Retinal pigment epithelial cell (primary cell): ENCODE measurements at places on chromosomes 7 and 10.

DNA sequence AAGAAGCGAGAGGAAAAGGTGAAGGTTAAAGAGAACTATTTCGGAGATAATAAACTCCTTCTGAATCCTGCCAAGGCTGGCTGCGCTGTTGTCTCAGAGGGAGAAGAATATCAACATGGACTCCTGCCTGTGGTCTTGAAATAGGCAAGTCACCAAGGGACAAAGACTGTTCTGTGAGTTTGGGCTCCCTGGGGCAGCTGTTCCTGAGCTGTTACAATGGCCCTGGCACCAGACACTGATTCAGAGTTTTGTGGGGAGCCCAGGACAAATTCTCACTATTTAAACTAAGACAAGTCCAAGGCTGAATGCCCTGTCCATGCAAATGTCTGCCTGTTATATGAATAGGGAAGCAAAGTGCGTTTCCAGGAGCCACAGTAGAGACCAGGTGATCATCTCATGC is 81.4 kb downstream of the PRPF18 start:
- no peak for DNase-seq

GRCh38 chr7:34373940-34374339 is 284.1 kb upstream of the NPSR1 start:
- DNase-seq = no peak

DNA sequence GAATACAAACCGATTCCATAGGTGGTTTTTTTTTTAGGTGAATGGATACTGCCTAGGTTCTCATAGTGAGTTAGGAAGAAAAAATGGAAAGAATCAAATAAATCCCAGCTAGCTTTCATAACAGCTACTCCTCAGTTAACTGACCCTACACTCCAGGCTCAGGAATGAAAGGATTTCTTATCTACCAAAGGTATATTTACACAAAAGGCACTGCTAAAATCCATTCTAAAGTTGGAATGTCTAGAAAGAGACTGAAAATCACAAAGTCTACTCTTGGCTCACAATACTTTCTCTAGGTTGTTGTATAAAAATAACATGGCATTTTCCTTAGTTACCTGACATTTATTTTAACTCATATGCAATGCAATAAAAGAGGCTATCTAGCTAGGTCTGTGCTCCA is 375.2 kb downstream of the MAGI2 start:
- DNase-seq = no peak

GRCh38 chr10:75202321-75203045 is 8.1 kb upstream of the VDAC2 start:
- no peak for DNase-seq

DNA sequence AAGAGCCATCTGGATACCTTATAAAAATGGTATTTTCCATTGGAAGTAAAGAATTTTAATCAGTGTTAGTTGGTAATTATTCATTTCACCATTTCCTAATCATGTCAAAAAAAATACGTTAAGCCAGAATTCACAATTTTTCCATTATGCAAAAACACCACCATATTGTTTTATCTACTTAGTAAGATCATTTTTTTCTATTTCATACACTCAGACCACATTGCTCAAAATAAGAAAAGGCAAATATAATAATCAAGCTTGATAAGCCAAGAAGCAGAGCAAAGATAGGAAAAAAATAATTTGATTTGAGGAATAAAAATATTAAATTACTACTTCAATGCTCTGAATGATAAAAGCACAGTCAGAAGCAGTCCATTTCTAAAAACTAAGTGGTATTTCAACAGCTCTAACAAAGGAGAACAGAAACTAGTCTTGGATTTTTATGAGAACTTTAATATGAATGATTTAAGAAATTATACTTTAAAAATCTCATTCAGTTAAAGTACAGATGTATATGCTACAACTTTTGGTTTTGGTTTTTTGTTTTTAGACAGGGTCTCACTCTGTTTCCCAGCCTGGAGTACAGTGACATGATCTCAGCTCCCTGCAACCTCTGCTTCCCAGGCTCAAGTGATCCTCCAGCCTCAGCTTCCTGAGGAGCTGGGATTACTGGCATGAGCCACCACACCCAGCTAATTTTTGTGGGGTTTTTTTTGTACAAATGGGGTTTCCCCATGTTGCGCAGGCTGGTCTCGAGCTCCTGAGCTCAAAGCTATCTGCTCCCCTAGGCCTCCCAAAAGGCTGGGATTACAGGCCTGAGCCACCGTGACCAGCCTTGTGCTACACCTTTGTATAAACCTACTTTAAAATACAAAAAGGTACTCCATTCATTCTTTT is 46.6 kb downstream of the LRRN3 start:
- no peak for DNase-seq

GRCh38 chr7:27133409-27134231 is 3.1 kb upstream of the HOXA4 start:
- no peak for DNase-seq

DNA sequence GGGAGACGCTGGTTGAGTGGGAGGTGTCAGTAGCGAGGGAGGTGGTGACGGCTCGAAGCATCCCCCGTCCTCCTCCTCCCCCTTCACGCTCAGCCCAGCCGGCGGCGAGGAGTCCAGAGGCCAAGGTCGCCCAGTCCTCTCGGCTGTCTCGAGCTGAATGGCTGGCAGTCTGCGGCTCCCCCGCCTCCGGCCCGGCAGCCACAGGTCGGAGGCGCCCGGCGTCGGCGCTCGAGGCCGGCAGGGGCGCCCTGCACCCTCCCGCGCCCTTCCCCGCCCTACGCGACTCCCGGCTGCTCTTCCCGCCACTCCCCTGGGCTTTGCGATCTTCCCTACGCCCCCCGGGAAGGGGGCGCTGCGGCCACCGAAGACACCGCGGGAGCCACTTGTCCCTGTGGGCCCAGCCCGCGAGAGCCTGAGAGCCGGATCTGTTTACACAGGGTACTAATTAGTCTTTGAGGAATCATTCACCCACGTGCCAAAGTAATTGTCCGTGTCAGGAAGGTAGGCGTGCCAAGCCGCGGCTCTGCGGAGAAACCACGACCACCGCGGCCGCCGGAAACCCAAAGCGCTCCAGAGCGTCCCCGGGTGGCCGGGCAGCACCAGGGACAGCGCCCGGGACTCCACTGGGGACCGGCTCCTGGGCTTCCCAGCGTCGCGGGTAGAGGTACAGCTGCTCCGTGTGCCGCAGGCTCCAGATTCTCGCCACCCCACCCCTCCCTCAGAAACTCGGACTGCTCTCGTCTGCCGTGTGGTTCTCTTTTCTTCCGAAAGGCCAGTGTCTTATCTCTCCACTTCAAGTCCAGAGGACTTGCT is at the start of gene NXPH1:
Gene NXPH1, plus strand, starts transcription at position 133 of the 813 bp plus-strand sequence.
- DNase-seq = no peak

DNA sequence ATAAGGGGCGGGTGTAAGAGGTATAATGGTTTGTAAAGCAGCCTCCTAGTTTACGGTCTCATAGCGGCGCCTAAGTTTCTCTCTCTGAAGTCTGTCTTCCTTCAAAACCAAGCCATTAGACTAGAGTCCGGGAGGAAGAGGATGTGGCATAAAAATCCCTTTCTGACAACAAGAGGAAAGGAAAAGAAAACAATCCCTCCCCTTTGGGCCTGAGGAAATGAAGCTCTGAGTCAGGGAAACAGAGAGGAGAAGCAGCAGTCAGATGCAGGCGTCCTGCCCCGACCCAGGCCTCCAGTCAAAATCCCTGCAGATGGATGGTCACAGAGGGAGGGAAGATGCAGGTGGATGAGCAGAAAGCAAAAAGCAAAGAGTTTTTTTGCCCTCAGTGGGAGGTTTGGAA is 23.7 kb downstream of the PARP12 start:
- DNase-seq = no peak

DNA sequence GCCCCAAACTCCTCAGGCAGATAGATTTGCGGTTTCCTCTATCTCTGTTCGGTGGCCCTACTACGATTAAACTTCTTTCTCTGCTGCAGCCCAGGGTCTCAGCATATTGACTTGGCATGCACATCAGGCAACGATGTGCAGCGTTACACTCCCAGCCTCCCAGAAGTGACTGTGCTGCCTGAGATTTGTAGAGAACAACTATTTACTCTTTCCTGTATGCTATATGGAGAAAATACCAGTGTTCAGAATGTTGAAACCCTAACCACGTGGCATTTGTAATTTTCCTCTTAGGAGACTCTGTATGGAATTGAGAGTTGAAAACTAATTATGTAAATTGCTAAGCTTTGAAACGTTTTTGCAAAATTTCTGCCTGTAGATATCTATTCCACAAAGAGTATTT is 50.9 kb downstream of the GNAI1 start:
- DNase-seq = no peak

- no peak for DNase-seq
Measured at GRCh38 chr10:3757250-3757637, 27.8 kb downstream of the KLF6 start.

DNA sequence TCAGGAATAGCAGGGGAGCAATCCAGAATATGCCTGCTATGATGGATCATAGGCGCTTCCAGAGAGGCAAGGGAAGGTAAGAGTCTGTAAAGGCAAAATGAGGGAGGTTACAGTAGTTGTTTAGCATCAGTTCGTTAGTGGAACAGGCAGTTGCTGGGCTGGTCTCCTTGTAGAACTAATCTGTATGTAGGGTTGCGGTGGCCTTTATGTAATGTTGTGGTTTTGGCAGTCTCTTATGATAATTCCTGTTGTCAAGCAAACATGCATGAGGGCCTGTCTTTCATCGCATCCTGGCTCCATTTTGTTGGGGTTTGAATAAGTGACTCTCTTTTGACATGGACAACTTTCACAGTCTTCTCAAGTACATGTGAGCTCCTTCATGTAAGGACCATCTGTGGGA is 427.8 kb upstream of the LRGUK start:
- DNase-seq = no peak

- no peak for DNase-seq
Measured at GRCh38 chr10:48332166-48332870, 25.8 kb downstream of the MAPK8 start.

DNA sequence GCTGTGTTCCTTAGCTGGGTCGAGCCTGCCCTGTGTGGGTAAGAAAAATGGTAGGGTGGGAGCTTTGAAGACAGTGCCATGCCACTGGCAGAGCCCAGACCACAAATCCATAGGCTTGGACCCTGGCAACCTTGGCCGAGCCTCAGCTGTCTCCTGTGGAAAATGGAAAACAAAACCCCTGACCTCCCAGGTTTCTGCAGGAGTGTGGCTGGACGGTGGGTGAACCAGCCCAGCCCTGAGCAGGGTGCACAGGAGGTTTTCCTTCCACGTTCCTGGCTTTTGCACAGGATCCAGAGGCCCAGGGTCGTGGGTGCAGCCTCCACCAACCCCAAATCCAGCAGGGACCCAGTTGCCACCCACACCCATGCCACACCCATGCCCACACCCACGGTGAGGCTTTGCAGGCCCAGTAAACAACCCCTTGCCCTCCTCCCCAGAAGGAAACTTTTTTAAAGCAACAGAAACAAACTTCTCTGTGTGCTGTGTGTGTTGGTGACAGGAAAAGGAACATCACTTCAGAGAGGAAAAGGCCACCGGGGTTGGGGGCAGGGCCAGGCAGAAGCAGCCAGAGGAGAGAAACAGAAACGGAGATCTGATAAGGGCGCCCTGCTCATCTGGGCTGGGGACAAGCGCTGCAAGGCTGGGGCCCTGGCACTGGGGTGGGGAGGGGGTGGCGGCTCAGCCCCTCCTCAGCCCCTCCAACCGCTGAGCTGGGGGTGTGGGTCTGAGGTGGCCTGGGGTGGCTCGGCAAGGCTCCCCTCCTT is 20.7 kb upstream of the ZMIZ1 start:
- DNase-seq = no peak

GRCh38 chr7:133431134-133431724 is 178.4 kb downstream of the EXOC4 start:
- no peak for DNase-seq

DNA sequence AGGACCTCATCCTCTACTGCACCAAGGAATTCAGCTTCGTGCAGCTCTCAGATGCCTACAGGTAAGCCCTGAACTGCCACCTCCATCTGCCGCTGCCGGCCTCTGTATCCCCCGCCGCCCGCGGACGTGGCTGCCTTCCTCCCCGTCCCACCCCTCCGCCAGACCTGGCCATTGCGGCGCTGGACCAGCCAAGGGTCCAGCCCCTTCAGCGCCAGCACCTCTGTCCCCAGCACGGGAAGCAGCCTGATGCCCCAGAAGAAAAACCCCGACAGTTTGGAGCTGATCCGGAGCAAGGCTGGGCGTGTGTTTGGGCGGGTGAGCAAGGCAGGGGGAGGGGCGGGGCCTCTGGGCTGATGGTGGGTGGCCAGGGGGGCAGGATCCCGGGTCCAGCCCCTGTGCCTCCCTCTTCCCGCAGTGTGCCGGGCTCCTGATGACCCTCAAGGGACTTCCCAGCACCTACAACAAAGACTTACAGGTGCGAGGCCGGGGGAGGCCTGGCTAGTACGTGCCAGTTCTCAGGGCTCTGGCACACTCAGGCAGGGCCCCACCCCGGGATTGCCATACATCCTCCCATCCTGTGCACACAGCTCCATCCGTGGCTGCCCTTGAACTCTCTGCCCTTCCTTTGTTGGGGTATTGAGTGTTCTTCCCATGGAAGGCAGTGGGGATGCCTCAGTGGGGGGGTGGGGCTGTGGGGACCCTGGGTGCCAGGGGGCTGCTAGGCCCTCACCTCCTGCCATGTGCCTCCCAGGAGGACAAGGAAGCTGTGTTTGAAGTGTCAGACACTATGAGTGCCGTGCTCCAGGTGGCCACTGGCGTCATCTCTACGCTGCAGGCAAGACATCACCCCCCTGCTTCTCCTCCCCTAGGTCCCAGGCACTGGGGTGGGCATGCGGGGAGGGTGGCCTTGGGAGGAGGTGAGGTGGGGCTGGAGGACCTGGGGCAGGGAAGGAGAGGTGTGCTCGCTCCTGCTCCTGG is 13.5 kb downstream of the ASL start:
- no peak for DNase-seq

DNA sequence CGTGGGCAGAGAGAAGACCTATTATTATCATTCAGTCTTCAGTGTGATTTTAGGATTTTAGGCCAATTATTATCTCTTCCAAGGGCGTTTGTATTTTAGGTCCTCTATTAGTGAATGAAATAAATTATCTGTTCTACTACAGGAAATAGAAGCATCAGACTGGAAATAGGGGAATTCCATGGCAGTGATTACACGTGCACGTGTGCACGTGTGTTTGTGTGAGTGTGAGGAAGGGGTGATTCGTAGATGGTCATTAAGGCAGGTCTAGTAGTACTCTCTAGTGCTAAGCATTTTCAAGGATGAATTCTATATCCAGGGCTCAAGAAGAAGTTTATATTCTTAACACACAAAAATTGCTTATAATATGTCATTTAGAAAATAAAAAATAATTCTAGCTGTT is 623.2 kb downstream of the GATA3 start:
- DNase-seq = no peak

- DNase-seq = no peak
Measured at GRCh38 chr10:52256832-52257691, 57.0 kb upstream of the DKK1 start.

- no peak for DNase-seq
Measured at GRCh38 chr10:133455611-133456031, 1.9 kb downstream of the SCART1 start.
